NCI-H187 treated with DMSO at 0.1 percent for 48 hours (cell line): ENCODE measurements at places on chromosomes 4 and X.

- no peak for DNase-seq
Measured at GRCh38 chrX:10615931-10616774, 4.2 kb downstream of the MID1 start.

DNA sequence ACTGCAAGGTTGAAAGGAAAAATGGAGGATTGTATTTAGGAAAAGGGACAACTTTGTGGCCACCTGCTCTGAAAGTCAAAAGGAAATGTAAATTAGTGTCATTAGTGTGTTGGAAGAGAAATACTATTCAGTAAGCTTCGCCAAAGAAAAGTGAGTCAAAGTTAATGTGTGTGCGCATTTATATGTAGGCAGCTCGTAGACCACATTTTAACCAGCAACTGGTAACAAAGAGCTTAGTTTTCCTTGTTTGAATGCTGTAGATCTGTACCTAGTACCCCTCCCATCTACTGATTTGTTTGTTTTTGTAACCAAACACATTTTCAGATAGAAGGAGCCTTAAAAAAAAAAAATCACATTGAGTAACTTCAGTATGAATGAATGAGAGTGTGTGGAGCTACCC is 69.3 kb downstream of the GPAT3 start:
- DNase-seq = no peak

DNA sequence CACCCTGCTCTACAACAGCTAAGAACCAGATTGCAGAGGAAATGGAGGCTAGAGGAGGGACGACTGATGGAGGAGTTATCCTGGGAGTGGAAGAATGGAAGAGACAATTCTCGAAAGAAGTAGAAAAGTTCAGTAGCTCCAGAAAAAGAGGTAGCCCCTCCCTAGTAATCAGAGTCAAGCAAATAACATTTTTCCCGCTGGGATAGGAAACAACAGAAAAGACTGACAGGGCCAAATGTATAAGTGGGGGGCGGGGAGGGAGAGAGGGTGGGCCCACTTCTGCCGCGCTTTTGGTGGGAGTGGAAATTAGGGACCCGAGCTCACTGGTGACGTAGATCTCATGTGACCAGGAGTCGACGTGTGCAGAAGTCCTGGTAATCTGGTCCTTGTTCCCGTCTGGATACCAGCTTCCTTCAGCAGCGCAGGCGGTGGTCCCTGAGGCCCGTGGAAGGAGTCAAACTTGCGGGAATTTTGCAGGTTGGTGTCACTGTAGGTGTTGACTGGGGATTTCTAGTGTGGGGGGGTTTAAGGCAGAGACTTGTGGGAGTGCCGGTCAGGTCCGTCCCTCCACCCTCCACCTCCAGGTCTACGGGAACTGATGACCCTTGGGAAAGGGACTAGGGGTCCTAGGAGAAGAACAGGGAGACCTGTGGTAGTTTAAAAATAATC is at the start of gene TCEAL9:
Gene TCEAL9, plus strand, starts transcription at position 377 of the 669 bp plus-strand sequence. CDS start 1,179 bp downstream, outside the sequence.
- no peak for DNase-seq

- no peak for DNase-seq
Measured at GRCh38 chr4:173414456-173414855, 15.5 kb upstream of the SCRG1 start.

GRCh38 chrX:124827258-124827845 is 481.0 kb downstream of the SH2D1A start:
- DNase-seq = no peak

DNA sequence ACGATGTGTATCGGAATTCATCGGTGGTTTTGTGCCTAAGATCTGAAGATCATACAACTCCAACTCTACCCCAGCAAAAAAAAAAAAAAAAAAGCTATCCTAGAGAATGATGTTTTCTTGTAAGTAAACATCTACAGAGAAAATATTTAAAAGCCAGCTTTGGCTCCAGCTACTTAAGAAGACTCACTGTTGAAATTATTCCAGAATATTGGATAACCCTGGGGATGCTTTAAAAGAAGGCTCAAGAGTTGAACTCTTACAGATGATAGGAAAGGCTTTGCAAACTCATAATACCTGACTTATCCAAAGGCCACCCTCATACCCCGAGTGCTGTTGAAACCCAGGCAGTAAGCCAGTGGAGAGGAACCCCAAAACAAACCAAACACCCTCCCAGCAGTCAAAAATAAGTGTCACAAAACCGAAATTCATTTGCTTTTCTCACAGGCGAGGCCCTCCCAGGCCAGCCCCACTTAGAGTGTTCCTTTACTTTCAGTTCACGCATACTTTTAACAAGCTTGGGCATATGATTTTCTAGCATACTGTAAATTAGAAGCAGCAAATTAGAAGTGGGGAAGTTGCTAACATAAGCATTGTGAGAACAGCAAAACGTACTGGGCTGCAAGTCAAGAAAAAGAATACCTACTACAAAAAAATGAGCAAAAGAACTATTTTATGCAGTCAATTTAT is 2.7 kb upstream of the AMELX start:
- no peak for DNase-seq

- DNase-seq = no peak
Measured at GRCh38 chr4:172750910-172751309, 417.7 kb upstream of the GALNT7 start.

DNA sequence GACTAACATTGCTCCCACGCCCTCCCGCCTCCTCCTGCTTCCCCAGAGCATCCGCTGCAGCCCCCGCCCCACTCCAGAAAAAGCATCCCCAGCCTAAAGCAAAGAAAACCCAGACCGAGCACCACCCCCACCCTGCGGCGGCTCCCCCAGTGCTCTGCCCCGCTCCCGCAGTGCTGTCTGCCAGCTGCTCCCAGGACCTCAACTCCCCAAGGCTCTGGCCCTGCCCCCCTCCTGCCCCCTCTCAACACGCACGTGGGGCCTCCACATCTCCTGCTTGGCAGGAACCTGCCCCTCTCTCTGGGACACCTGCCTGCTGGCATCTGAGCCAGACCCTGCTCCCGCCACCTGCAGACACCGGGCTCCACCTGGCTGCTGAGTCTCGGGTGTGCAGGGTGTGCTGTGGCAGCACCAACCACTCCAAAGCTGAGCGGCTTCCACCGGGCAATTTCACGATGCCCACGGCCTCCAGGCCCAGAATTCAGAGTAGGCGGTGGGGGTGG is 79.4 kb downstream of the FAM53A start:
- DNase-seq = no peak

GRCh38 chrX:154458116-154458953 is at the start of gene PLXNA3:
PLXNA3 (plus strand) TSS chrX:154458281; CDS start chrX:154460184, 1,903 bp downstream.
- no peak for DNase-seq

- no peak for DNase-seq
Measured at GRCh38 chr4:120096508-120097297, 30.1 kb upstream of the MAD2L1 start.

DNA sequence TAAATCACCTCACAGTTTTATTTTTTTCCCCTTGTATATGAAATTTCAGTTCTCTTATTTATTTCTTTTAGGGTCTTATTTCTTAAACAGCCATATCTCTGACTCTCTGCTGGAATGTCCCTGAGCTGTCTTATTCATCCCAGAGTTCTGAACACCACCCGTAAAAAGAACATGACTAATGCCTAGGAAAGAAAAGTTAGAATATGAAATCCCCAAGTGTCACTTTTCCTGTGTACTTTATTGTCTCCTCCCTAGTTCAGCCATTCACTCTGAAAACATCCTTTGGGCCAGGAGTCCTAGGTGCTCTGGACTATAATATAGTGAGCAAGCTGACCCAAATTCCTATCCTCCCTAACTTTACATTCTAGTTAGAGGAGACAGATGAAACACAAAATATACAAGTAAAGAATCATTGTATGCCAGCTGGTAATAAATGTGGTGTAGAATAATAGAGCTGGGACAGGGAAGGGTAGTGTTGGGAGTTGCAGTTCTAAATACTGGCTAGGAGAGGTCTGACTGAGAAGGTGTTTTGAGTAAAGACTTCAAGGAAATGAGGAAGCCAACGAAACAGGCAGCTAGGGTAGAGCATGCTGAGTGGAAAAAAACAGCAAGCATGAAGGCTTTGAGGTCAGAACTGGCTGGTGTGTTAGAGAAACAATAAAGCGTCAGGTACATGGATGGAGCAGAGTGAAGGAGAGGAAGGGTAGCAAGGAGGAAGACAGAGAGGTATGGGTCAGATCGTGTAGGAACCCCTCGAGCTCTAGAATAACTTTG is 40.6 kb upstream of the FTHL17 start:
- no peak for DNase-seq

DNA sequence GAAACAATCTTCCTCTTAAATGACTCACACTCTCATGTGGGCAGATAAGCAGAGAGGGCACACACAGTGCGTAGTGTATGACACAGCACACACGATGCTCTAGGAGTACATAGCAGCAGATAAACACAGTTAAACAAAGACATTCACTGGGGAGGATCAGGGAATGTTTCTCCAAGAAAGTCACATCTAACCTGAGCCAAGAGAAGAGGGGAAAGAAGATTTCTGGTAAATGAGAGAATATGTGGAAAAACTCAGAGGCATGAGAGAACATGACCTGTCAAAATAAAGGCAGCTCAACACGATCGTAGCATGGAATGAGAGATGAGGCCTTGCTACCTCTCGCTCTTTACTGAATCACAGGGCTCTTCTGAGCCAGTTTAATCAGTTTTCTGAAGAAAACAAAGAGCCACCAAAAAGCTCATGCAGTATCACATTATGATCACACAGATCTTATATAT is 251.0 kb downstream of the ANK2 start:
- DNase-seq = no peak

- no peak for DNase-seq
Measured at GRCh38 chr4:38757945-38758600, 24.7 kb downstream of the TLR10 start.

DNA sequence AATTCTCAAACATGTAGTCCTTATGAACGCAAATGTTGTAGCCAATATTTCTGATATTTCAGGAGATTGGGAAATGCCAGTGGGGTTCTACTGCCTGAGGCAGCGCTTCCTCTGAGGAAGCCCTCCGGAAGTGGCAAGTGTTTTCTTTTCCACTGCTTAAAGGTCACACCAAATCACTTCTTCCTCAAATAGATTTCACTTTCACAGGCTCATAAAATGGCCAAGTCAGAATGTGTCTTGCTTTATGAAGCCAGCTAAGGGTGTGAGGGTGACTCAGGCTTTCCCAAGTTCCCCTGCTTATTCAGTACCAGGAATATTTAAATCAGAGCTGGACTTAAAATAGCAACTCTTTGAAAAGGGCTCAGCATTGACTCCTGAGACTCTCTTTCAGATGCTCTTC is 514.2 kb upstream of the DIPK2B start:
- DNase-seq = no peak

DNA sequence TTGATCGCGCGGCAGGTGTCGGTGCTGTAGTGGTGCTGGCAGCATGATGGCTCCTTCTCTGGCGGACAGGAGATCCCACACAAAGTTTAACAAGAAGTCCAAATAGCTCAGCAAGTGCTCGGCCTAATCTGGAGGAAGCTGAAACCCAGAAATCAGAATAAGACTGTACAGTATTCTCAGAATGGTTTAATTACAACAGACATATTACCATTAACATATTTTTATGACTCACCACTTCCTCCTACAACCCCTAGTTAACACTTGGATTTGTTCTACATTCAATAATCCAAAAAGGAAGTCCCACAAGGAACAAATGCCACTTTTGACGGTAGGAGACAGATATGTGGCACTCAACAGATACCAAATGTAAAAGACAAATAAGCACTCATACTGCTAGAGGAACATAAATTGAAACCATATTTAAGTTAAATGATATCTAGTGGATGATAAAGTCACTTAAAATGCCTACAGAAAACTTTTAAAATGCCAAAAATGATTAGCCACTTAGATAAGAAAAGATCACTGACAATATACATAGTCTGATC is 91.2 kb downstream of the HUWE1 start:
- no peak for DNase-seq

- DNase-seq = no peak
Measured at GRCh38 chrX:153588782-153589446, 10.0 kb downstream of the CCNQ start.

DNA sequence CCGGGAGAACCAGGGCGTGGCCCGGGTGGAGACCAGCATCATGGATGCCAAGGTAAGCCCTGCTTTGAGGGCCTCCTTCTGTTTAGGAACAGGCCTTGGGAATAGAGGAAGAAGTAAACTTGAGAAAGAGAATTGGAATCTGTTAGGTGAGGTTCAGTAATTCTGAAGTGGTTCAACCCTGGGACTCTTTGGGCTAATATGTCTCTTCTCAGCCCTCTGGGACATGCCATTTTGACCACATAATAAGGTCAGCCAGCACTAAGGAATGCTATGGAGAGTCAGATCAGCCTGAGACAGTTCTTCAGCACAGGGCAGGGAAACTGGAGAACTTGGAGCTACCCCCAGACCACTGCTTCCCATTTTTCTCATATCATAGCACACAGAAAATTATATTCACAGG is 63.3 kb upstream of the PRPS1 start:
- no peak for DNase-seq

- no peak for DNase-seq
Measured at GRCh38 chrX:141989815-141990214, 86.1 kb downstream of the MAGEC1 start.

- DNase-seq = no peak
Measured at GRCh38 chr4:22707390-22707789, 14.7 kb downstream of the GBA3 start.

GRCh38 chrX:70293621-70294020 is 3.7 kb downstream of the KIF4A start:
- DNase-seq = no peak

DNA sequence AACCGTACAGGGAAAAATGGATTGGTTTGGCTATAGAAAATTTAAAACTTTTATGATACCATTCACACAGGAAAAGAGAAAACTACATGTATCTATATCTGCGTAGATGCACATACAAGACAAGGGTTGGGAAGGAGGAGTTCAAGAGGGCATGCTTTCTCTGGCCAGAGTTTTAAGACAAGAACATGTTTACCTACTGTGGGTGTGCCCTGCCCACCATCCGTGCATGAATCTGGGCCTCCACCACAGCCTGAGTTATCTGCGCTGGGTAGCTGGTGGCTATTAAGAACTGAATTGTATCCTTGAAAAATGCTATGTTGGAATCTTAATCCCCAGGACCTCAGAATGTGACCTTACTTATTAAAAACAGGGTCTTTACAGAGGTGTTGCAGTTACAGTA is 151.6 kb downstream of the AASDH start:
- no peak for DNase-seq

DNA sequence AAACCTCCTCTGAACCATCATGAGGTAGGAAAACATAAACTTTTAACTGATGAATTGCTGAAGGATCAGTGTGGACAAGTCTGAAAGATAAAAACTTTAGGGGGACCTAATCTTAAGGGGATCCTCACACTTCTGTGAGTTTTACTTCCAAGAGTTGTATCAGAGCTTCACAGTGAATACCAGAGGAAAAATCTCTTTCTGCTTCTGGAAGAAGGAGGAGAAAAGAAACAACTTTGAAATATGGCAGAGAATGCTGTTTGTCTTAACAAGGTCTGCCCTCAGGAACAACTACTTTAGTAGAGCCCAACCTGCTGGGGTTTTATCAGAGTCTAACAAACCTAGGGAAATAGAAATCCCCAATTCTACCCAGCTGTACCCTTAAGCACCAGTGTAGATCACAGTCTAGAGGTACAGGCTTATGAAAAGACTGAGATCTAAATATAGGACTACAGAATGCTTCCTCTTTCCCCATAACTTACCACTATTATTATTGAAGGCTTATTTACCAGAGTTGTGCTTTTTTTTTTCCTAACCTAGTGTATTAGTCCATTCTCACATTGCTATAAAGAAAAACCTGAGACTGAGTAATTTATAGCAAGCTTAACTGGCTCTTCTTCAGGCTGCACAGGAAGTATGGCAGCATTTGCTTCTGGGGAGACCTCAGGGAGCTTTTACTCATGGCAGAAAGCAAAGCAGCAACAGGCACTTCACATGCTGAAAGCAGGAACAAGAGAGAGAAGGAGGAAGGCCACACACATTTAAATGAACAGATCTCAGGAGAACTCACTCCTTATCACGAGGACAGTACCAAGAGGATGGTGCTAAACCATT is 167.9 kb downstream of the CAMK2D start:
- DNase-seq = no peak
